NT2/D1 (cell line): ENCODE measurements at places on chromosomes 4 and X.

DNA sequence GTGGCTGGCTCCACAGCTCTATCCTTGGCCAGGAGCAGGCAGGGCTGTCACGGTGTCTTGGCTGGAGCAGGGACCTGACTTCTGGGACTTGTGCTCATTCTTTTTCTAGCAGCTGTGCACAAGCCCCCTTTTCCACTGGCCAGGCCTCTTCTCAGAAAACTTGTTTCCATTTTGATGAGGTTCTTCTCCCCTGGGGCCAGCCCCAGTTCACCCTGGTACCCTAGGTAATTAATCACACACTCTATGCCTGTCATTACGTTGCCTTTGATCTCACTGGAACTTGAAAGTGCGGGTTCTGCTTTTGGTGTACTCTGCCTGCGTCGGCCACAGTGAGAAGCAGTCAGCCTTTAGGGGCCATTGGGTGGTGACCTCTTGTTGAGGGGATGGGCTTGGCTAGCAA, 26.6 kb downstream of the DRD5 start:
- DNase-seq = no peak

- DNase-seq = no peak
Observed at GRCh38 chrX:110131031-110131430, 128.1 kb downstream of the TMEM164 start.

DNA sequence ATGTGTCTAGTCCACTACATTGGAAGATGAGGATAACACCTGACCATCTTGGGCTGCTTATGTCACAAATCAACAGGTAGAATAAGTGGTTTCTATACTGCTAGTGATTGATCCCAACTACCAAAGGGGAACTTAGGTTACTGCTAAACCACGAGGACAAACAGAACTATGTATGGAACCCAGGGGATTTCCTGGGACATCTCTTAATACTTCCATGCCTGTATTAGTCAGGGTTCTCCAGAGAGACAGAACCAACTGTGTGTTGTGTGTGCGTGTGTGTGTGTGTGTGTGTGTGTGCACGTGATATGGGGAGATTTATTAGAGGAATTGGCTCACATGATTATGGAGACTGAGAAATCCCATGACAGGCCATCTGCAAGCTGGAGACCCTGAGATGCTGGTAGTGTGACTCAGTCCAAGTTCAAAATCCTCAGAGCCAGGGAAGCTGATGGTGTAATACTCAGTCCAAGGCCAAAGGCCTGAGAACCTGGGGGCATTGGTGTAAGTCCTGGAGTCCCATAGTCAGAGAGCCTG, 16.2 kb upstream of the AFF1 start:
- no peak for DNase-seq

- DNase-seq = no peak
Observed at GRCh38 chr4:121088867-121089266, 16.5 kb upstream of the NDNF start.

DNA sequence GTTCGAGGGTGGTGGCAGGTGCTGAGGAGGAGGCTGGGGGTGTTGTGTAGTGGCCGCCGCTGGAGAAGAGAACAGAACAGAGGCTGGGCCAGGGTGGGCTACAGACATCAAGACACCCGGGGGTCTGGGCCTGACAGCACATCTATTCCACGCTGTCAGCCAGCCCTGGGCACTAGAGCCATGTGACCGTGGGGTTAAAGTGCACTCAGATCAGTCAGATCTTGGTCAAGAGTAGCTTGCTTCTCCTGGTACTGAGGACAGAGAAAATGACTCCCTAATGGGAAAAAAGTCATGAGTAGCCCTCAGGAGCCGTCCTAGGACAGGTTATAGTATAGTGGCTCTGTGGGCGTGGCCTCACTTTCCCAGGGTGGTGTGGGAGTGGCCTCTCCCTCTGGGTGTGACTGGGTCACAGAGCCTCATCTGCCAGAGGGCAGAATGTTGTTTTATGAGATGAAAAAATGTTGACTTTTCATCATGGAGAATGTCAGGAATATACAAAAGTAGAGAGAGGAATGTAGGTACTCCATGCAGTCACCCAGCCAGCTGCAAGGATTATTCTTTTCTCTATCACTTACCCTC, 19.4 kb downstream of the TRMT44 start:
- no peak for DNase-seq

GRCh38 chr4:10670321-10670720, 14.2 kb downstream of the CLNK start:
- DNase-seq = no peak

GRCh38 chr4:120355881-120356280, 289.2 kb upstream of the MAD2L1 start:
- no peak for DNase-seq
